ENCODE measurements at places on chromosomes 4 and X.

- no peak for DNase-seq
Observed at GRCh38 chr4:10495651-10496050, 38.4 kb upstream of the ZNF518B start.

- DNase-seq, result no peak
Observed at GRCh38 chrX:940691-941090, 271.8 kb downstream of the CRLF2 start.

GRCh38 chr4:153260132-153260531 lies 55.9 kb downstream of the TRIM2 start:
- no peak for DNase-seq

GRCh38 chrX:111131572-111131971 lies 35.6 kb downstream of the PAK3 start:
- DNase-seq, result no peak

GRCh38 chrX:77061545-77061944 lies 385.6 kb upstream of the FGF16 start:
- DNase-seq, result no peak

DNA sequence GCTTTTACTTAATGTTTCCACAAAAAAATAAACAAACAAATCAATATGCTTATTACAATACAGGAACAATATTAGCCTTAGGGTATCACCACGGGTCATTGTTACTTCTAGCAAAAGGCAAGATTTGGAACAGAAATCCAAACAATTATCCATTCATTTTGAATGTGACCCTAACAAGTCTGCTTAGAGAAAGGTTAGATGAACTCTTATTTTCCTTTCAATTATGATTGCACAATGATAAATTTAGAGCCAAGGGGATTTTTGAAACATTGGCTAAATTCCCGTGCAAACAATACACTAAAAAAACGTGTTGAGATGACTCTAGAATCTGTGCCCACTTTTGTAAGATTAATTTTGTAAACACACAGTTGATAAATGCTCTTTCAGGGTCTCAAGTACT lies 474.7 kb downstream of the PCDH7 start:
- DNase-seq, result no peak

- no peak for DNase-seq
Observed at GRCh38 chr4:122577808-122578781, 42.8 kb downstream of the IL21 start.

DNA sequence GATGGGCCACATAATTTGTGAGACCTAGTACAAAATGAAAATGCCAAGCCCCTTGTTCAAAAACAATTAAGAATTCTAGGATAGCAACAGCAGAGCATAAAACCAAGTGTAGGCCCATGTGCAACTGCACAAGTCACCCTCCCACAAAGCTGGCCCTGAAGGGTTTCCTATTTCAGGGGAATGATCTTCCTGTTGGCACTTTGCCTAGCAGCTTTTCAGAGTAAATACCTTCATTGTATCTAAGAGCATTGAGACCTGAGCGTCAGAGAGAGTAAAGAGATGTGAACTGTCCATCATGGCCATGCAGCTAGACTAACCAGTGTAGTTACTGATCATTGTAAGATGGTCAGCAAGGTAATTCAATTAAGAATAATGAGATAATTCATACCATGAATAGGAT lies 113.6 kb downstream of the CNKSR2 start:
- DNase-seq, result no peak

DNA sequence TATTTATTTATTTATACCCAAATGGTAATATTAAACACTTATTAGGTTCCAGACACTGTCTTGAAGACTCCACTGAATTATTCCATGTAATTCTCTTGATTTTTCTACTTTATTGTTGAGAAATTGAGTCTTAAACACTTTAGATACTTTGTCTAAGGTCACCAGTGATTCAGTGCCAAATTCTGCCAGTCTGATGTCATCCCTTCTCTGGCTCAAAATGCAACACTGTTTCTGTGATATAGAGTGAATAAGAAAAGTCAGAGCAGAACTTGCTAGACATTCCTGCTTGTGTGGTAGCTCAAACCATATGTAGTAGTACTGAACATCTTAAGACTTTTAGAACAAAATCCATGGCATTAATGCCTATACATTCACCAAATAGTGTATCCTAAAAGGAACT lies 164.3 kb downstream of the GABRB1 start:
- DNase-seq, result no peak

DNA sequence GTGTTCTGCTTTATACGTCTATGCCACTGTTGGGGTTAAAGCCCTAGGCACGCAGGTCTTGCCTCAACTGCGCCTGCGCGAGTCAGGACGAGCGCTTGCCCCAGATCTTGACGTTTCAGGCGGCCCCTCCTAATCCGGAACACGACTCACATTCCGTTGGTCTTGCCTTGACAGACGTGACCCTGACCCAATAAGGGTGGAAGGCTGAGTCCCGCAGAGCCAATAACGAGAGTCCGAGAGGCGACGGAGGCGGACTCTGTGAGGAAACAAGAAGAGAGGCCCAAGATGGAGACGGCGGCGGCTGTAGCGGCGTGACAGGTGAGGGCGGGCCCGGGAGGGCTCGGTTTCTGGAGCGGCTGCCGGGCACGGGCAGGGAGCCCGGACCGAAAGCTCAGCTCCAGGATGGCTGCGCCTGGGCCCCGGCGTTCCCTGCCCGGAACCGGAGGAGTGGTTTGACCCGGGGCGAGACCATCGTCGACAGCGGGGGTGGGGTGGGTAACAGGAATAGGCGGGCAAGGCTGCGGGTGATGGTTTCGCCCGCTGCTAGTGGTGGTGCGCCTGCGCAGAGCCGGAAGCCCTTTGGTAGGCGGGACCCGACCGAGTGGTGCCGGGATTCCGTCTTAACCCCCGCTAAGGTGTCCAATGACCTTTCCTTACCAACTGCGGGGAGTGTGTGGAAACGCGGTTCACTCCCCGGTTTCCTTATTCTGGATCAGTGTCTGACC lies at the start of gene ARAF:
Gene ARAF (plus strand): TSS at position 272 of the 725 bp plus-strand sequence. CDS start 1,763 bp downstream, outside the sequence.
- DNase-seq, result peak; percentile 88

DNA sequence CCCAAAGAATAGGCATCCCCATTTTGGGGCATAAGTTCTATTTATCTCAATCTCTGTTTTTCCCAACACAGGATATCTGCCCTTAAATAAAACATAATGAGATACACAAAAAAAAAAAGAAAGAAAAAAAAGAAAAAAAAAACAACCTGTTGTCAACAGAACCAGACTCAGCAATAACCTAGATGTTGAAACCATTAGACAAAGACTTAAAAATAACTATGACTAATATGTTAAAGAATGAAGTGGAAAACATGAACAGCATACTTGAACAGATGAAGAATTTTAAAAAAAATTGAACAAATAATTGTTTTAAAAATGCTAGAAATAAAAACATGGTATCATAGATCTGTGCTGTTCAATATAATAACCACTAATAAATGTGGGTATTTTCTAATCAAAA lies 93.4 kb upstream of the RXFP1 start:
- DNase-seq, result no peak

DNA sequence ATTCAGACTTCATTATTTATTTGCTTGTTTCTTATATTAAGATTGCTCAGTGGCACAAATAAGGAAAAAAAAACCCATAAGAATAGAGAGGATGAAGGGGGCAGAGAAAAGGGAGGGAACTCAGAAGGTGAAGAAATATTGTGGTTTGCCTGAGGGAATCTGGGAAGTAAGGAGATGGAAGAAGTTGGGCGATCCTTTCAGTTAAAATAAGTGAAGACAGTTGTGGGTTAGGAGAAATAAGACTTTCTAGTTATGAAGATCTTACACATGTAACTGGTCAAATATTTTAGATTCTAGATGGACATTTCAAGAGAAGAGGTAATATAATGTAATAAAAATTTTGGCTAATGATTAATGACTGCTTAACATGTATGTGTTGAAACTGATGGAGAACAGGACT lies 138.7 kb upstream of the LIMCH1 start:
- no peak for DNase-seq

- DNase-seq, result no peak
Observed at GRCh38 chr4:185424905-185425646, 688 bp downstream of the UFSP2 start.

All from stimulated activated CD8-positive, alpha-beta memory T cell treated with anti-CD3 and anti-CD28 coated beads, Interleukin-4, amount 100 ng/mL, for 4 hours (primary cell).